ENCODE measurements at places on chromosomes 11 and 22. TPM values are rescaled to one million over a fixed set of nuclear protein-coding genes. Genes with fewer than 3 reads are reported as not detected.

Gene SCGB1A1
- total RNA-seq: not detected

DNA sequence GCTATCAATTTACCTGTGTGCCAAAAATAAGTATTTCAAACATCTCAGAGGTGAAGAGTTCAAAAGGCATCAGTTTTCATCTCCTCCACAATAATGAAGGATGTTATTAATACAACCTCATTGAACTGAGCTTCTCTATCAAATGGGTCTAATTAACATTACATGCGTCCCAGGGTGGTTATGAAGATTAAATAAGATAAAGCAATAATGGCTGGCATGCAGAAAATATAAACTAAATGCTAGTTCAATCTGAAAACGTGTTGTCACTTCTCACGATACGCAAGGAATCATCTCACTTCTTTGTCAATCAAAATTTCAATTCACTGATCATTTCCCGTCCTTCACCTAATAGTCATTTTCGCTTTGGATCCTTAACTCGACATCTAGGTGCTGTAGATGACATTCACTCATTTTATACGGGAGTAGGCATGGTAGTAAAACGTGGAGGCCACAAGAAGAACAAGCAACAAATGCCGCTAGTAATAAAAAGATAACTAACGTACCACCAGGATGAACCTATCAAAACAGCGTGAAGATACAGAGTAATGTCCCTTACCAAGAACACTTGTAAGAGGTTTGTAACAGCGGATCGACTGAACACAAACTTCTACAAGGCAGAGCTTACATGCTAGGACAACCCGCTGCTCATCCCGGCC, 918 bp downstream of the CHORDC1 start:
- no peaks in the 10 kb centered on the region for H3K27me3 ChIP-seq
- H3K27ac ChIP-seq: peak overlapping the region; percentile 97
- peaks cover 55% of the 10 kb centered on the region for H3K4me1 ChIP-seq
- no peak for DNase-seq

DNA sequence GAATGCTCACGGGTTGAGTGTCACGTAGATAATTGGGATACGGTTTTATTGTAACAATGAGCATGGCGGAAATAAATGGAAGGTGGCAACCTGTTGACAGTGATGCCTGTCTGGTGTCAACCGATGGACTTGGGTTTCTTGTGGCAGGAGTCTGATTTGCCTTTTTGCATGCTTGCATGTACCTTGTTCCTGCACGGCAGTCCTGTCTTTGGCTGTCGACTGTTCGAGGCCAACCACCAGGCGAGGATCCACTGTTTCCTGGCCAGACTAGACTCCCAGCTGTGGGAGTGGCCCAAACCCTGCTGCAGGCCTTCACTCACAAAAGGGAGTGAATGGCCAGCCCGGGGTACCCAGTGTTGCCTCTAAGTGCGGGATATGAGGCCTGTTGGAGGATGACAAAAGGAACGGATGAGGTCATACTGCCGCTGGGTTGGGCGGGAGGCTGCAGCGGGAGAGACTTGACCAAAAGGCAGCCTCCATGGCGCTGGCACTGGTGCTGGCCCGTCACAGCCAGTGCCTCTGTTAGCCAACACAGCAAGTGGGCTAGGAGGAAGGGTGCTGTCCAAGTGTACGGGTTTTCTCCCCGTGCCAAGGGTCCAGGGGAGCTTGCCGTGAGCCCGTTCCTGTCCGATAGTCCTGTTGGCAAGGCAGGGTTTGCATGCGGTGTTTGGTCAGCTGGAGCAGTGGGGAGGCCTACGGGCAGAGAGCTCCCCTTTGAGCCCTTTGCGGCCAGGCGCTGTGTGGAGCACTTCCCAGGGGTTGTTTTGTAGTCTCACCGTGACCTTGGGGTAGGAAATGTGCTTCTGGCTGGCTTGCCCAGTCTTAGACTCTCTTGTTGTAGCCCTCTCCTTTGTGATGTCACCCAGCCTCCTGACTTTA, 974 bp downstream of the DGCR8 start:
- H3K4me3 ChIP-seq: peak overlapping the region; percentile 81
- peaks cover 2% of the 10 kb centered on the region for H3K36me3 ChIP-seq
- no peaks in the 10 kb centered on the region for H3K27me3 ChIP-seq
- no peak for DNase-seq
- peak overlapping the region; percentile 33 for H3K27ac ChIP-seq
- peaks cover 50% of the 10 kb centered on the region for H3K4me1 ChIP-seq

- peaks cover 4% of the 10 kb centered on the region for H3K36me3 ChIP-seq
- peak overlapping the region; percentile 80 for H3K27ac ChIP-seq
- H3K4me3 ChIP-seq: no peak overlapping the region
- no peaks in the 10 kb centered on the region for H3K27me3 ChIP-seq
- no peak for DNase-seq
Observed at GRCh38 chr11:117199916-117200812, 994 bp downstream of the TAGLN start.

Gene PLAAT2
- not detected for total RNA-seq

DNA sequence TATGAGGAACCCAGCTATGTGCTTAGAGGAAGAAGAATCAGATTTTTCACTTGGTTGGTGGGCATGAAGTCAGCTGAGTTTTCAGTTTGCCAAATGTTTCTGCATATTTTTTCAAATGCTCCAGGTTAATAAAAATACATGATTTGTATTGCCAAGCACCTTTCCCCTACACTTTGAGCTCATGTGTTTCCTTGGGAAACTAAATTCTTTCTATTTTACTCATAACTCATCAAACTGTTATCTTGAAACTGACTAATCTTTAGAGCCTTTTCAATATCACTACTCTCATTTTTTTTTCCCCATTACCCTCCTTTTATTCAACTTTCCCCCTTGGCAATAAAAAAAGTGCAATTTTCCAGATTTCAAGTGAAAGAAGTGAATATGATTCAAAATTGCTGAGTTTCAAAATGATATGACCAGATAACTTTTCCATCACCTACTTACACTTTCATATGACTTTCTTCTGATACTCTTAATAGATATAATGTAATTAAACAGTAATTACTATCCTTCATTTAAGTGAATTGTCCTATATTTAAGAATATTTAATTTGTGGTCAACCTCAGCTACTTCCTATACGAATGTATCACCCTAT, 91.9 kb upstream of the SOX6 start:
- no peaks in the 10 kb centered on the region for H3K27me3 ChIP-seq
- no peak overlapping the region for H3K4me3 ChIP-seq
- no peaks in the 10 kb centered on the region for H3K36me3 ChIP-seq

GRCh38 chr22:24355574-24355973, 71.8 kb upstream of the ADORA2A start:
- no peak overlapping the region for H3K27ac ChIP-seq
- no peaks in the 10 kb centered on the region for H3K27me3 ChIP-seq
- peaks cover 13% of the 10 kb centered on the region for H3K36me3 ChIP-seq
